ENCODE measurements at places on chromosomes 5 and 9. TPM values are rescaled to one million over a fixed set of nuclear protein-coding genes. Genes with fewer than 3 reads are reported as not detected.
A peak's percentile ranks its signal among the peaks of the same experiment; 100 is the strongest.

DNA sequence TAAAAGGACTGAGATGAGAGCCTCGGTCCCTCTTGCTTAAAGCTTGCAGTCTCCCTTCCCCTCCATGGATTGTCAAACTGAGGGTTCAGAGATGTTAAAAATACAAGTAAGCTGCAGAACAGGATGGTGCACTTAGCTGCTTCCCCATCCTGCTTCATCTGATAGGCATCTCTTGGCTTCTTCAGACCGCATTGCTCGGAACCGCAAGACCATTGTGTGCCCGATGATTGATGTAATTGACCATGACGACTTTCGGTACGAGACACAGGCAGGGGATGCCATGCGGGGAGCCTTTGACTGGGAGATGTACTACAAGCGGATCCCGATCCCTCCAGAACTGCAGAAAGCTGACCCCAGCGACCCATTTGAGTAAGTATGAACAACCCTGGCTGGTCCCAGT lies 65.5 kb upstream of the SAP30L start:
- DNase-seq = no peak

- DNase-seq = no peak
Measured at GRCh38 chr5:33180900-33181299, 259.9 kb upstream of the TARS1 start.

The SKP1 gene
- 261 TPM for total RNA-seq

DNA sequence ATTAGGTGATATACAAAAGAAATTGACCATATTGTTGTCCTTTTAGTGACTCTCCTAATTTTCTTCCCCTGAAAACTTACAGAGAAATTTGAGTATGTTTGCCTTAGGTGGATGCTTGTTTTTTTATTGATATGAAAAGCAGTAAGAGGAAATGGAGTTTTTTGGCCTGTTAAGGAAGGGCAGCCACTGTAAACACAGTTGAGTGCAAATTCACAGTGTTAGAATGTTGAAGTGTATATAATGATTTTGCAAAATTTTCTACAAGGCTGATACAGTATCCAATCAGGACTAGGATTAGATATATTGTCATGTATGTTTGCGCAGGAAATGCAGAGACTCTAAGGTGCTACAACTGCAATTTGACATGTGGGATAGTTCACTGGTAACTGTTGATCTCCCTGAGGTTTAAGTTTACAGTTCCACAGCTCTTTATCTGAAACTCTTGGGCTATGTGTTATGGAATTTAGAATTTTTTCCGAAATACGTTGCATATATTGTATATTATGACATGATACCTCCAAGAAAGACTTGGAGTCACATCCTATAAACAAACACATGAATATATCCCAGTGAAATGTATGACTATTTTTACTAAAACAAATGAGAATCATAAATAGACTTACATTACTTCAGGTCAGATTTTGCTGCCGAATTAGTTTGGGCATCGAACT lies 62.5 kb downstream of the FXN start:
- no peak for DNase-seq

DNA sequence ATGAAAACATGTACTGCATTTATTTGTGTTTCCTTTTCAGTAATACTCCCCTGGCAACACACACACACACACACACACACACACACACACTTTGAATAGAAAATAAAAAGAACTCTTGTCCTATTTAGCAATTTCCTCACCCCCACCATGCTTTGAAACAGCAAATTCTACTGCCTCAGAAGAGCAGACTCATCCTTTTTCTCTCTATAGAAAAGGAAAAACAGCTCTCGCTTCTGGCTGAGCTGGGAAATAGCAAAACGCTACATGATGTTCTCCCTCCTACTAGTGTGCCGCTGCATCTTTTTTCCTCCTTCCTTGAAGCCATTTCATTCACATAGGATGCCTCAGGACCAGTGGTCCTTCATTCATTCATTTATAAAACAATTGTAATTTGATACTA lies 453.6 kb downstream of the CSNK1G3 start:
- no peak for DNase-seq

DNA sequence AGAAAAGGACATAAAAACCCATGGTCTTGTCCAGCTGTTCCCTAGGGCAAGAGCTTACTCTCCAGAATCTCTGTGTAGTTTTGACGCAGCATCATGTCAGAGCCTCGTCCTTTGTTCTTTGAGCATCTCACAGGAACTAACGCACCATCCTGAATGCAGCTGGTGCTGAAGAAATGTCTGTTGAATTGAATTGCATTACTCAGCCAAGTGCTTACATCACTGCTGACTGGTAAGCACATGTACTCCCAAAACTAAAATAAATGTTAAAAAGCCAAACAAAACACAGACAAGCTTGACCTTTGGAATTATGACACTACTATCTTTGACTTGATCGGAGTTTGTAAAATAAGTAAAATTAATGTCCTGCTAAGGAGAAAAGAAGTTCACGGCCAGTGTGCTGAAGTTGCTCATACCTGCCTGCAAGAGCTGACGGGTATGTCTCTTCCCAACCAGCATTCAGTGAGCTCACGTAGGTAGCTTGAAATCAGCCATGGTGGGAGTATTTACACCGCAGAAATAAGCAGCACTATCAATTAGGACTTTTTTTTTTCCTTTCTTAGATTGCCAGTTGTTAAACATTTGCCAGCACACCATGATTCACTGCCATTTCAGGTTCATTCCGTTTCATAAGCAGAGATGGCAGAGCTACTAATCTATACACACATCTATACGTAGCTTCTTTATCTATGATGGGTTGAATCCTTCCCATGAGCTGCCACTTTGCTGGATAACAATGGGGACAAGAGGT lies 310.6 kb upstream of the MSX2 start:
- no peak for DNase-seq

The FAM221B gene
- total RNA-seq = not detected

- no peak for DNase-seq
Measured at GRCh38 chr5:180847026-180847425, 14.1 kb downstream of the ZFP62 start.

DNA sequence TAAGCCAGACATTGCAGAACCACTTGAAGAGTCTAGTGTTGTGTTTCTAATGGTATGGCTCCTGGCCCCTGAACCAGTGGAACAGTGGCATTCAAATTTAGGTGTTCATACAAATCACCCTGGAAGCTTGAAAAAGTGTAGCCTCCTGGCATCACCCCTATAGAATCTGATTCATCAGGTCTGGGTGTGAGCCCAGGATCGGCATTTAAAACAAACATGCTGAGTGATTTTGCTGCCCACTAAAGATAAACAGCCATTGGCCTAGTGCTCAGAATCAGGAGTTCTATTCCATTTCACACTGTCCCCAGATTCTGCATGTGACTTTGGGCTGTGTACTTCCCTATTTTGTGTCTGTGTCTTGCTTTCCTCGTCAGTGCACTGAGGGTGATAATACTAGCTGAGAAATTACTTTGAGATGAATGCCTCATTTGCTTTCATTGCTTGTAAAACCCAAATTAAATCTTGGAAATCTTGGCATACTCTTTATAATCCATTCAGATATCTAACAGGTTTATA lies 241.5 kb upstream of the CLINT1 start:
- no peak for DNase-seq

DNA sequence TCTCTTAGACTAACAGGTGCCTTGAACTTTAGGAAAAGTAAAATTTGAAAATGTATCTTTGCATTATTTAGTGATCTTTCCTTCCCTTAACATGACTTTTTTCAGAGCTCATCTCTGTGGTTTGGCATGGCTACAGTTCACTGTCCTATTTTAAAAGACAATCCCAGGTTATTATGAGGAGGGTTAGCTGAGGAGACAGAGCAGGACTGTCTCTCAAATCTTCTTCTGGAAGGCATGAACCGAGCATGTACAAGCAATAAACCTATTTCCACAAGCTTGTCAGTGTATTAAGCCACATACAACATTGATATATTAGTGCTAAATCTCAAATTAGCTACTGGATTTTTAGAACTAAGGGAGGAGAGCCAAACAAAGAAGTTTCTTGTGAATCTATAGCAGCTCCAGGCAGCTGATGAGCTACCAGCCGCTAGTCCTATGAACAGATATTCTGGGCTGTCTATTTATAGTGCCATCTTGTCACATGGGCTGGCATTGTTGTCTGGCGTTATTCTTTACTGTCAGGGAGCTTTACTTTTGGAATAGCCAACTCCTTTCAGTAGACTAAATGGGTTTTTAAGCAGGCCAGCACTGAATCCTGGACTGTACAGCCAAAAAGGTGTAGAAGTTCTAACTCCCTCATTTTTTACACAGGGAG lies 171.2 kb upstream of the ACTBL2 start:
- DNase-seq = no peak

The IFNB1 gene
- total RNA-seq = not detected

GRCh38 chr5:59093329-59093728 lies 510.5 kb downstream of the RAB3C start:
- DNase-seq = no peak

- peak; percentile 95 for DNase-seq
Measured at GRCh38 chr9:127561491-127562278, 50.4 kb upstream of the STXBP1 start.

DNA sequence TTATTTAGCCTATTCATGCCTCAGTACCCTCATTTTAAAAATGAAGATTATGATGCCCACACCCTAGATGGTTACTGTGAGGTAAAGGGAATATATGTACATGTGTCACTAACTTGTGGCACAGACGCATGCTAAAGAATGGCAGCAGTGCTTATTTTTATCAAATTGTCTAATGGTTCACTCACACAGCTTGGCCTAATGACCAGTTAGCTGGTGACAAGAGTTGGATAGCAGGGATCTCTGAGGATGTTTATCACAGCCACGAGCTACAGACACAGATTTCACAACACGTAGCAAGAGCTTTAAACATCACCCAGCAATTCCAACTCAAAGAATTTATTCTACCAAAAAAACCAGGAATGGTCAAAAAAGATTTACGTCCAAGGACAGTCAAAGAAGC lies 7.2 kb downstream of the BAG1 start:
- DNase-seq = no peak
